ENCODE measurements at places on chromosomes 11 and 22. TPM values are rescaled to one million over a fixed set of nuclear protein-coding genes. Genes with fewer than 3 reads are reported as not detected.

Gene MPEG1
- 11.1 TPM for polyA plus RNA-seq

Gene HORMAD2
- 0.06 TPM for polyA plus RNA-seq

Gene OR52A1
- polyA plus RNA-seq: 0.03 TPM

Gene C11orf86
- not detected for polyA plus RNA-seq

Gene LSP1
- polyA plus RNA-seq: 4.8 TPM

Gene BTG4
- not detected for polyA plus RNA-seq

Gene PPP6R3
- 99.3 TPM for polyA plus RNA-seq

Gene EED
- polyA plus RNA-seq: 38.3 TPM

Gene KCNJ11
- polyA plus RNA-seq: 2.3 TPM

Gene RBMXL2
- polyA plus RNA-seq: 0.08 TPM

Gene APOL6
- 4.2 TPM for polyA plus RNA-seq

Gene ABTB2
- polyA plus RNA-seq: 6.4 TPM

Gene FAT3
- 6.4 TPM for polyA plus RNA-seq

Gene SLC5A1
- polyA plus RNA-seq: 0.54 TPM

Gene TRIM29
- 1.0 TPM for polyA plus RNA-seq

Gene WBP2NL
- 3.4 TPM for polyA plus RNA-seq

Gene BEST1
- polyA plus RNA-seq: 3.5 TPM

Gene MUC2
- 0.27 TPM for polyA plus RNA-seq

Gene TMEM258
- 157 TPM for polyA plus RNA-seq

Gene CCDC15
- 4.2 TPM for polyA plus RNA-seq

Gene DNAL4
- polyA plus RNA-seq: 38.0 TPM

Gene OR56A1
- polyA plus RNA-seq: not detected

Gene OR2AG1
- not detected for polyA plus RNA-seq

Gene NAP1L4
- polyA plus RNA-seq: 243 TPM

Gene C11orf97
- 0.25 TPM for polyA plus RNA-seq

Gene OR51I1
- polyA plus RNA-seq: not detected

Gene OR8G5
- polyA plus RNA-seq: not detected

Gene APBB1
- polyA plus RNA-seq: 56.5 TPM

Gene FGF3
- polyA plus RNA-seq: not detected

Gene HTR3A
- 0.13 TPM for polyA plus RNA-seq

Gene PARVG
- polyA plus RNA-seq: 2.0 TPM

Gene OR1S2
- polyA plus RNA-seq: not detected

Gene OR52E8
- not detected for polyA plus RNA-seq

Gene SYT9
- polyA plus RNA-seq: 4.5 TPM
